ENCODE measurements at places on chromosomes 2 and 18. TPM values are rescaled to one million over a fixed set of nuclear protein-coding genes. Genes with fewer than 3 reads are reported as not detected.

Gene GALM
- total RNA-seq = 107 TPM

Gene ANKRD23
- 3.9 TPM for total RNA-seq

Gene SPR
- 8.8 TPM for total RNA-seq

Gene RPRM
- total RNA-seq = not detected

Gene LRRTM1
- not detected for total RNA-seq

Gene GDF7
- total RNA-seq = not detected

Gene BCL11A
- total RNA-seq = 0.15 TPM

Gene KIF5C
- total RNA-seq = 19.8 TPM

Gene SERPINB7
- not detected for total RNA-seq

Gene VIL1
- not detected for total RNA-seq

Gene CRYGC
- not detected for total RNA-seq

Gene ANO7
- total RNA-seq = 0.83 TPM

Gene RGPD3
- total RNA-seq = 0.04 TPM

Gene DHRS9
- 0.37 TPM for total RNA-seq

Gene IL1RL1
- total RNA-seq = 0.22 TPM
